SW 1271 (cell line): ENCODE measurements at places on chromosomes 16 and 17.

GRCh38 chr16:73023752-73024570, 24.0 kb downstream of the ZFHX3 start:
- no peak for DNase-seq

GRCh38 chr16:24626256-24626655, 86.9 kb downstream of the RBBP6 start:
- no peak for DNase-seq

DNA sequence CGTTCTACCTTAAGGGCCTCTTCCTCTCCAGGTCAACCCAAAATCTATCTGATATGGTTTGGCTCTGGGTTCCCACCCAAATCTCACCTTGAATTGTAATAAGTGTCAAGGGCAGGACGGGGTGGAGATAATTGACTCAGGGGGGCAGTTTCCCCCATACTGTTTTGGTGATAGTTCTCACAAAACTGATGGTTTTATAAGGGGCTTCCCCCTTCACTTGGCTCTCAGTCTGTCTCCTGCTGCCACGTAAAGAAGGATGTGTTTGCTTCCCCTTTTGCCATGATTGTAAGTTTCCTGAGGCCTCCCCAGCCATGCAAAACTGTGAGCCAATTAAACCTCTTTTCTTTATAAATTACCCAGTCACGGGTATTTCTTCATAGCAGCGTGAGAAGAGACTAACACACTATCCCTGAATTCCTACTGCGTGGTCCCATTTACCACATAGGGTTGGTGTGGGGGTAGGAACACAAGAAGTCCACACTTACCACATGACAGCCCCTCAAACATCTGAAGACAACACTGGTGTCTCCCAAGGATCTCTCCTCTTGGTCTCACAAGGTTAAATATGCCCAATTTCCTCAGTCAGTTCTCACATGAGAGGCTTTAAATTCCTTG, 8.2 kb downstream of the COTL1 start:
- DNase-seq = no peak

- no peak for DNase-seq
These were observed 16.0 kb downstream of the MPRIP start for GRCh38 chr17:17058304-17058703.

- DNase-seq = no peak
These were observed 13.1 kb upstream of the PRR35 start for GRCh38 chr16:546909-547770.

GRCh38 chr17:69762766-69763165, 312.3 kb upstream of the KCNJ16 start:
- DNase-seq = no peak

DNA sequence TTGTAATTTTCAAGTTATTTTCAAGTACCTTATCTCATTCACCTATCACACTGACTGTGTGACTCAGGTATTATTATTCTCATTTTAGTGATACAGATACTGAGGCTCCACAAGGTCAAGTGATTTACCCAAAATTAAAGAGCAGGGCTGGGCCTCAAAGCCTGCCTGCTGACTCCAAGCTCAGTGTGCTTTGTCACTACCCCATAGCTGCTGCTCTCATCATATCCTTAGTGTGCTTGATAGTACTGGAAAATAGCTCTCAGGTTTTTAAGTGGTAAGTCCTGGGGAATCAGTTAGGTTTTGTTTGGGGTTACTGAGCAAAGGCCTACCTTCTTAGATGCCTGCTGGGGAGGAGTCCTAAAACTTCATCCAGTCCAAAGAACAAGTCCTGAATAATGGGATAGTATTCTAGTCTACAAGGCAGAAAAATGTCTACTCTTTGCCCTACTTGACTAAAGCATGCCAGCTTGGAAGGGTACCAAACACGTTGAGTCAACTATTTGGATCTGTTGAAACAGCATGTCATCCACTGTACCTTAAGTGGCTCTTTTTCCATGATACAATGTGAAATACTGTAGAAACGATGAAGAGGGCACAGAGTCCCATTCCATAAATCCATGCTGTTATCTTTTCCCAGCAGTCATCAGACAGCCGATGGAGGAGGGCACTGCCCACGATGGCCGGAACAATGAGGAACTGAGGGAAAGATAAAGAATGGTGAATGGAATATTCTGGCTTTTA, 10.7 kb downstream of the MMD start:
- no peak for DNase-seq

- DNase-seq = no peak
These were observed 205.4 kb upstream of the KCNJ16 start for GRCh38 chr17:69869667-69870066.

DNA sequence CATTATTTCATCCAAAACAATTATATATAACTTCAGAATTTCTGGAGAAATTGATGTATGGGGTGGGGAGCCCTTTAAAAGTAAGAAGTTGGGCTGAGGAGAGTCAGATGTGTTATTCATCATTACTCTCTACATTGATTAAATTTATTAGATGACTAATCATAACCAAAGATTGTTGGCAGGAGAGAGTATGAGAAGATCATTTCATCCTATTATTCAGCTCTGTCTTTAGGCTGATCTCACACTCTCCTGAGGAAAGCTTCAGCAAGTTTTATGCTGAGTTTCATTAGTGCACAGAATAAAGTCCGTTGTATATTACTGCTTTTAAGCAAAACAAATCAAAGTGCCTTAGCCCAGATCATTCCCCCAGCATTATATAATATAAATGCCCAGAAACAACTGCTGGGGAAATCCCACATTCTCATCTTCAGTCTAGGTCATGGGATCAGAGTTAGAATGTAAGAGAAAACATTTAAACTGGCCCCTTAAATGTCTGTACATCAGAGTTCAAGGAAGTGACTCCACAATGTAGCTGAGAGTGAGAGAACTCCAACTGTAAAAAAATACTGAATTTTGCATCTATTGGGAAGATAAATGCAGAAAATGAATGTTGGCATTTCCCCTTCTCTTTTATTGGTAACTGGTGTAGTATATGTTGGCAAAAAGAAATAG, 130.1 kb upstream of the HLF start:
- no peak for DNase-seq

DNA sequence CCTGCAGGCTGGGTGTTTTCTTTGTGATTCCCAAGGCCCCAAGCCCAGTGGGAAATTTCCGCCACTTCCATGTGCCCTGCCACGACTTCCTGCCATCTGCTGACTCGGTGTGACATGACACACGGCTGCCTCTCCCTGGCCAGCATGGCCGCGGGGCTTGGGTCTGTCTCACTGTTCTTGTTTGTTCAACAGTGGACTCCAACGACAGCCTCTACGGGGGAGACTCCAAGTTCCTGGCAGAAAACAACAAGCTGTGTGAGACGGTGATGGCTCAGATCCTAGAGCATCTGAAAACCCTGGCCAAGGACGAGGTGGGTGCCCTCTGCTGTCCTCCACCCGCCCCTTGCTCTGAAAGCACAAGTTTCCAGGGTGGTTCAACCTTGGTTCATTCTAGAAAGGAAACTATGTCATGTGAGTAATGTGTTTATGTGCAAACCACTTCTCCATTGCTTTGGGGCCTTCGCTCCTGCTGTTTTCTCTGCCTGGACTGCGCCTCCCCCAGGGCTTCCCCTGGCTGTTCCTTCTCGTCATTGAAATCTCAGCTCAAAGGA, 26.8 kb downstream of the KNOP1 start:
- no peak for DNase-seq

- no peak for DNase-seq
These were observed 4.4 kb downstream of the SMARCD2 start for GRCh38 chr17:63837962-63838600.
